ENCODE measurements at places on chromosomes 6 and 20.

GRCh38 chr6:143258945-143259344, 191.6 kb downstream of the ADAT2 start:
- DNase-seq, result no peak

DNA sequence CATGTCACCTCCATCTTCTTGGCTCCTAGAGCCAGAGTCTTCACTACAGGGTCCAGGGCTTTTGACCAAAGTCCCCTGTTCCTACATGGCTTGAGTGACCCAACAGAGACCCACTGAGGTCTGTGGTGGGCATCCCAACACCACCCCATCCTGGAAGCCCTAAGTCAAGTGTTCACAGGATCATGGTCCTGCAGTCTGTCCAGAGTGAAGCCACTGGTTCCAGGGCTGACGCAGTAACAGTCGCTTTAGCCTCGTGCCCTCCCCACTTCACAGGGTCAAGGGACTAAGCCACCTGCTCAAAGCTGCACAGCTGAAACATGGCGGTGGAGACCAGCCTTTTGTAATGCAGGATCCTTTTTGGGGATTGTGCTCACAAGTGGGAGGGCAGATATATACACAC, 133.9 kb downstream of the JPH2 start:
- DNase-seq, result no peak

DNA sequence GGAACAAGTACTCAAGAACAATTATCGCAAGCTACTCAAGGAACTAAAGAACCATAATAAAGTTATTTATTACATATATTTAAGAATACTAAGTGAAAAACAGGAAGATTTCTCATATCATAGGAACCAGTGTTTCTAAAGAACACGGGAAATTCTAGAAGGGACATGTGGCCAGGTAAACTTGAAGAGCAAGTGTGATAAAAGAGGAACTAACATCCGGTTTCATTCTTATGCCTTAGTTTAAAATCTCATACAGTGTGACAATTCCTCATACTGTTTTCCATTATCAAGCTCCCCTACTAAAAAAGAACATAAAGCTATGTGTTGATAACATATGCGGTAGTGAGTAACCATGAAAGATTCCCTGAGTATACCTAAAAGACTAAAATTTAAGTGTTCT, 163.5 kb upstream of the SHLD1 start:
- no peak for DNase-seq

GRCh38 chr6:13368731-13369115, 40.4 kb upstream of the TBC1D7 start:
- DNase-seq, result no peak

DNA sequence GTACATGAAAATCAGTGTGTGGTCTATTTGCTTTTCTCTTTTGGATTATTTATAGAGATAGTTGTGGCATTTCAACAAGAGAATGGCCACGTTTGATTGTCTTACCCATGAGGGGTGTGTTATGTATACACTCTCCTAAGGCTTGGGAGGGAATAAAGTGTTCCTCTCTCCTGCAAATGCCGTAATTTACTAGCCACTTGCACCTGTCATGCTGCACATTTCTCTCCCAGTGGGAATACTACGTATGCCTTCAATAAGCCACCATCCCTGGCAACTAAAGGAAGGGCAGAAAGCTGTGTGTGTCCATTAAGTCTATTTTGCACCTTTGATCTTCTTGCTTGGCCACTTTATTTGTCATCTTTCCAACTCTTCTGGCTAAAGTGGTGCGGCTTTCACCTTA, 541.2 kb downstream of the QKI start:
- DNase-seq, result no peak
